ENCODE measurements at places on chromosomes 7 and 10.

DNA sequence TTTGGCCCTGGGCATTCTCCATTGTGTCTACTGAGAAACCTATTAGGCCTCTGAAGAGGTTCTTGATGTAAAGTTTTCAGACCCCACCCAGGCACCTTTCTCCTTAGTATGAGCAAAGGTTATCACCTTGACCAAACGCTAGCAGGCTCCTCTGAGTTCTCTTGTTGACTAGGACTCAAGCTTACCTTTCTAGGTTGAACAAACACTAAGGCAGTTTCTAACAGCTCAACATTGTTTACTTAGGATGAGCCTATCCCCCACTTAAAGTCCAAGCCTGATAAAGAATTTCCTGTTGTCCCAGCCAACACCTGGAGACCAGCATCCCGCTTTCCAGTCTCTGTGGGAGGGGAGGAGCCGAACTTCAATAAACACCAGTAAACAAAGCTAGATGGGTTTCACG lies 26.3 kb upstream of the ITGB8 start:
- no peak for DNase-seq

- no peak for DNase-seq
Observed at GRCh38 chr10:123772645-123773508, 106.7 kb downstream of the GPR26 start.

DNA sequence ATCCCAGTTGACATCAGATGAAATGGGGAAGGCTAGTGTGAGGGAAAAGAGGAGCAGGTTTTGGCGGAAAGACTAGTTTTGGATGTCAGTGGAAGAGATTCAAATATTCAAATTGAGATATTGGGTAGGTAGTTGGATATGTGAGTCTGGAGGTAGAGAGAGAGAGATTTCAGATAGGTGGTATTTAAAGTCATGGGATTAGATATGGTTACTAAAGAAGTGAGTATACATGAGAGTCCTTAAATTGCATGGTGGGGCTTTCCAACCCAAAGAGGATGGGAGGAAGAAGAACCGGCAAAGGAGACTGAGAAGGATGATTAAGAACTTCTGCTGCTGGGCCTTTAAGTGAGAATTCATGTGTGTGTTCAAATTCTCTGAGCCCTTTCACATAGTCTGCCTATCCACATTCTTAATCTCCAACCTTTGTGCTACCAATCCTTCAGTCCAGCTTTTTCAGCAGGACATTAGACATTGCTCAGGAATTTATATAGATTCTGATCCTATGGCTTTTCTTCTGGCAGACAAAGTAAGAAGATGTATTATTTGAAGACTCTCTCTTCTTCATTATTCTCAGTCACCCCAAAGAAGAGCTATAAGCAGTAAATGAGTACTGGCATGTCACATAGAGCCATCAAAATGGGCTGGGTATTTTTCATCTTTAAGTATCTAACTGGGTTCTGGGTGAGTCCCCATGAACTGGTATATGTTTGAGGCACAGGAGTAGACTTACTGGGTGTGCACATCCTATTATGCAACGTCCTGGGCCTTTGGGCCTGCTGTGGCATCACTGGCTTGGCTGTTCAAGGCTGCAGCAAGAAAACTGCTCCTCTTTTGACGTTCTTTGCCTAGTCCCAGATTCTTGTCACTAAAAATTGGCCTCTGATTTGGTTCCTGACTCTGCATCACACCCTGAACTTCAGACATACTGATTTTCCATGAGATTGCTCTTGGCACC lies 33.6 kb downstream of the ST7 start:
- DNase-seq = no peak

DNA sequence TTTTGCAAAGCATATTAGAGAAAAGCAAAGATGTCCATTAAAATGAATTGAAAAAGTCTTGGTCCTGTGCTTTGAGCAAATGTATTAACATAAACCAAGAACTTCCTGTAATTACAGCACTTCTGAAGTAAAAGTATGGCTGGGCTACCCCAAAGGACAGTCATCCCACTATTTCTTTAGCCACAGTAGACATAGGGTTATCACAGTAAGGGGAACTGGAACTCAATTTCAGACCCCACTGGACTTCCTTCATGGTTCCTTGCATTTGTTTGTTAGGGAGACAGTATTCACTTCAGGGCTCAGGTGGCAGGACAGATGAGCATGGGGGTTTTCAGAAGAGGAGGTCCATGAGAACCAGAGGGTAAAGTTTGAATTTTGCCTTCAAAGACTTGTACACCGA lies 203.1 kb upstream of the PDE1C start:
- DNase-seq = no peak

DNA sequence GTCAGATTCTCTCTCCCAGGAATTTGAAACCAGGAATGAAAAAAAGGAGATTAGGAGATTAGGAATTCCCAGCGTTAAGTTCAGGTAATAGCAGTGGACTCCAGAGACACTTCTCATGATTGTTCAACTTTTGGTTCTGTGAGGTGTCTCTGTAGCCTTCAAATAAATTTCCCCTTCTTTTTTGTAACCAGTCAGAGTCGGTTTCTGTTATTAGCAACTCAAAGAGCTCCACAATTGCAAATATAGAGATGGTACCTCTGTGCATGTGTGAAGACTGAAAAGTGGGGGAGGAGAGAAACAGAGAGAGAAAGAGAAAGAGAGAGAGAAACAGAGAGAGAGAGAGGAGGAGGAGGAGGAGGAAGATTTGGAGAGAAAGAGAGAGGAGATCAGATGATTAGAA lies 112.8 kb upstream of the STEAP1B start:
- no peak for DNase-seq

GRCh38 chr7:18292584-18292983 lies 203.0 kb upstream of the HDAC9 start:
- no peak for DNase-seq

DNA sequence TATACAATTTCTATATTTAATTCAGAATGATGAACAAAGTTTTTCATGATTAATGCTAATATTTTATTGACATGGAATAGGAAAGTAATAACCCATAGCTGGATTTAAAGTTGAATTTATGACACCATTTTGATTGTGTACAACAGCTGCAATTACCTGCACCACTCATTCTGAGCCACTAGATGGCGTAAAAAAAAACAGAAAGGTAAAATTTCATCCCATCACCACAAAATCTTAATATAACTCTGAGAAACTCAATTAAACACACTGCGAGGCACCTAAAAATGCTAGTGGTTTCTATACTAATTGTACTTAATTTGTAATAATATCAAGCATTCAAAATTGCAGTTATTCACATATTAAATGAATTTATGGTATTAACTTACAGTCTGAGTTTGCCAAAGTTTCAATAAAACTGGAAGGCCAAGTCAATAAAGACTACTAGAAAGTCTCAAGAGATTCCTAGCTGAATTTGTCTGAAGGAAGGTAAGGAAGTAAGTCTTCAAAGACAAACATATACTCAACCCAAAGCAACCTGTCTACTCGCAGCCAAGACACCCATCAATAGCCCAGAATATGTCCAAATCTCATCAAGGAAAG lies 182.5 kb downstream of the SKAP2 start:
- DNase-seq = no peak

GRCh38 chr10:97715259-97715874 lies 1.8 kb downstream of the MARVELD1 start:
- DNase-seq = no peak

GRCh38 chr7:65800890-65801341 lies 72.0 kb upstream of the VKORC1L1 start:
- no peak for DNase-seq

DNA sequence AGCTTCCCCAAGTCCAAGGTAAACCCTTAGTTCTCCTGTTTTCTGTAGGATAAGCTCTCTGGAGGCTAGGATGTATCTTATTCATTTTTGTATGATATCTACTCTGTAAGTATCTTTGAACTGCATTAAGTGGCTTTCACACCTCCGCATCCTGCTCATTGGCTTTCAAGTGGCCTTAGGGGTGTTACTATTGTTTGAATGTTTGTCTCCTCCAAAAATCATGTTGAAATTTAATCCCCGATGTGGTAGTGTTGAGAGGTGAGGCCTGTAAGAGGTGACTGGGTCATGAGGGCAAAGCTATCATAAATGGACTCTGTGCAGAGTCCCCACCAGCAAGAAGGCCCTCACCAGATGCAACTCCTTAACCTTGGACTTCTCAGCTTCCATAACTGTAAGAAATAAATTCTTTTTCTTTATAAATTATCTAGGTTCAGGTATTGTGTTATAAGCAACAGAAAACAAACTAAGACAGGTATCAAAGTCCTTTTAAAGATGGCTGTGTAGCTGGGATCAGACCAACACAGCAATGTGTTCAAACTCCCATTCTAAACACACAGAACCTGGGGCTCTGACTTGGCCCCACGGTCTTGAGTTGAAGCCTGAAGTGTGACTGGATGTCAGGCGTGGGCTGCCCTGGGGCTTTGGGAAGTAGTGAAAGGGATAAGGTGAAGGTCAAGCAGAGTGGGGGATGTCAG lies 25.9 kb downstream of the TBXAS1 start:
- no peak for DNase-seq

- no peak for DNase-seq
Observed at GRCh38 chr10:46330894-46331293, 44.1 kb downstream of the ANTXRL start.

DNA sequence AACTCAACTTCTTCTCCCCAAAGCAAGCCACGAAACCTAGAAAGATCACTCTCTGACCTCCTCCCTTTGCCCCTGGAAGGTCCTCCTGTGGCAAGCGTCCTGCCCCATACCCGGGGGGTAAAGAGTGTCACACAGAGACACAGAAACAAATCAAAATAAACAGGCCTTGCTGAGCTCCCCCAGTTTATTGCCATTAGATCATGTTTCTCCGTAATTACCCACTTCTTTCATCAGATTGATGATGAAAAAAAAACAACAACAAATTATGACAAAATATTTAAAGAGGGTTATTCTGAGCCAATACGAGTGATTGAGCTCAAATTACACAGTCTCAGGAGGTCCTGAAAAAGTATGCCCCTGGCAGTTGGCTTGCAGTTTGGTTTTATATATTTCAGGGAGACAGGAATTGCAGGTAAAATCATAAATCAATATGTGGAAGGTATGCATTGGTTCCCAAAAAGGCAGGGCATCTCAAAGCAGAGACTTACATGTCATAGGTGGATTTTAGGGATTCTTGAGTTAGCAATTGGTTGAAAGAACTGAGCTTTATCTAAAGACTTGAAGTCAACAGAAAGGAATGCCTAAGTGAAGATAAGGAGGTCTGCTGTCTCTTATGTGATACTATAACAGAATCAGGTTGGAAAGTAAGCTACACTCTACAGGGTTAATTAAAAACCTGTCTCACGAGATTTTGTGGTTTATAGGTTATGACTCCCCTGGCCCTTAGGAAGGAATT lies 86.2 kb downstream of the APBB1IP start:
- no peak for DNase-seq

DNA sequence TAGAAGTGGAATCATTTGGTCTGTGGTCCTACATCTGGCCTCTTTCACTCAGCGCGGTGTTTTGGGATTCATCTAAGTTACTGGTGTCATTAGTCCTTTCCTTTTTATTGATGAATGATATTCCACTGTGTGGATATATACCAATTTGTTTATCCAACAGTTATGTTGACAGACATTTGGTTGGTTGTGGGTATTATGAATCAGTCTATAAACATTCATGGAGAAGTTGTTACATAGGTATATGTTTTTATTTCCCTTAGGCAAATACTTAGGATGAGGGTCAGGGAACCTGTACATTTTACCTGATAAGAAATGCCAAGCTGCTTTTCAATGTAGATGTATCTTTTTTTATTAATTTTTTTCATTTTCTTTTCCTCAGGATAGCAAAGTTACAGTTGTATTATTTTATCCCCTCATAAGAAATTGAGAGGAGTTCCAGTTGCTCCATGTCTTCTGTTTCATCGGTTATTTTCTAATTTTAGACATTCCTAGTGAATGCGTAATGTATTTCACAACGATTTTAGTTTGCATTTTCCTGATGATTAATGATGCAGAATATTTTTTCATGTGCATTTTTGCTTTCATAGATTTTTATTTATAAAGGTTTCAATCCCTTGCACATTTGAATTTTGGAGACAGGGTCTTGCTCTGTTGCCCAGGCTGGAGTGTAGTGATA lies 203.8 kb upstream of the SH2B2 start:
- no peak for DNase-seq

DNA sequence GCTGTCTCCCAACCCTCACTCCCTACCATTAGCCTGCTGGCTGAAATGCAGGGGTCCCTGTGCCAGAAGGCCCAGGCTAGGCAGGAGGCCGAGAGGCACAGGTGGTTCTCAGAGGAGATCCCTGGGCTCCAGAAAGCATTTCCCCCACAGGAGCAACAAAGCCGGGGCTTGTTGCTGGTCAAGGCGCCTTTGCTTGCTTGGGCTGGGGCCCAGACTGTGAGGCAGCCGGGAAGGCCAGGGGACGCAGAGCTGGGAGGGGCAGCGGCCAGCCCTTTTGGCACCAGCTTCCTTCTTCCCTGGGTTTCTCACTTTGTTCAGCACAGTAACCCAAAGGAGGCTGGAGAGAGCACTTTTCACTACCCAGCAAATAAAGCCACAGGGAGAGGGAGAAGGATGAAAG lies 48.6 kb downstream of the FBXW4 start:
- DNase-seq = no peak

GRCh38 chr7:25638068-25638467 lies 409.8 kb upstream of the NPVF start:
- DNase-seq = no peak

DNA sequence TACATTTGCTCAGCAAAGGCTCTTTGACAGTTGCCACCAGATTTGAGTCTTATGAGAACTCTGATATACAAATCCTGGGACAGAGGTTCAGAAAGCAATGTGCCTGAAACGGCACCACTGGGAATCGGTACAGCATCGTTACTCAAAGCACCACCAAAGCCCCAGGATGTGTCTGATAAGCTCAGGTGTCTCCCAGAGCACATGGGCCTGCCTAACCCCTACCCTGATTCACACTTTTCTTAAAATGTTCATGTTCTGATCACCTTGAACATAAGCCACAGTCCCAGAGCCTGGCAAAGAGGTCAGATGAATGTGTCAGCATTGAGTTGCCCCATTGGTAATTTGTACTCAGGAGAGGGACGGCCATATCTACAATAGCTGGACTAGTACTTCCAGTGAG lies 545.8 kb upstream of the AUTS2 start:
- no peak for DNase-seq

DNA sequence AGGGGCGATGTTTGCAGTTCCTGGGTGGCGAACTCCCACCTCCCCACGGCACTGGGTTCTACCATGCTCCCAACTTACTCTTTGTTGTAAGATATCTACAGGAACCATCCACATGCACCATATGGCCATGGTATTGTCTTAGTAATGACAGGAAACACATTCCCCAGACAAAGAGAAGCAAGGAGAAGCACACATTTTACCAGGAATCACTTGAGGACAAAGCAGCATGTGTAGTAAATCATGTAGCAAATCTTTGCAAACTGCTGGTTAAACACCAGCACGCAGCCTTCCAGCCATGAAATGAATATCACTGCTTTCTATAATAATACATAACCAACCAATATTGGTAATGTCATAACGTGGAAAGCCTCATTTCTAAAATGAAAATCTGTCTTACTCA lies 101.2 kb downstream of the NRP1 start:
- no peak for DNase-seq

DNA sequence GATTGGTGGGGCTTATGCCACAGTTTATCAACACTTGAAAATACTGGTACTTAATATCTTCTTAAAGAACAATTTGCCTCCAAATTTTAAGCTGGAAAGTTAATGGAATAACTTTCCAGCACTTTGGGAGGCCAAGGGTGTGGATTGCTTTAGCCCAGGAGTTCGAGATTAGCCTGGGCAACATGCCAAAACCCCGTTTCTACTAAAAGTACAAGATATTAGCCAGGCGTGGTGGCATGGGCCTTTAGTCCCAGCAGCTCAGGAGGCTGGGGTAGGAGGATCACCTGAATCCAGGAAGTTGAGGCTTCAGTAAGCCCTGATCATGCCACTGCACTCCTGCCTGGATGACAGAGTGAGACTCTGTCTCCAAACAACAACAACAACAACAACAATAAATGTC lies 56.0 kb downstream of the PRF1 start:
- no peak for DNase-seq
